Activated CD8-positive, alpha-beta memory T cell treated with anti-CD3 and anti-CD28 coated beads, Interleukin-2, amount 10 ng/mL, durations not matched to agents 7 days and 5 days (primary cell): ENCODE measurements at places on chromosomes 4 and X. TPM values are rescaled to one million over a fixed set of nuclear protein-coding genes. Genes with fewer than 3 reads are reported as not detected.

Gene PDZD4
- total RNA-seq = 0.07 TPM

Gene CLDN22
- not detected for total RNA-seq

DNA sequence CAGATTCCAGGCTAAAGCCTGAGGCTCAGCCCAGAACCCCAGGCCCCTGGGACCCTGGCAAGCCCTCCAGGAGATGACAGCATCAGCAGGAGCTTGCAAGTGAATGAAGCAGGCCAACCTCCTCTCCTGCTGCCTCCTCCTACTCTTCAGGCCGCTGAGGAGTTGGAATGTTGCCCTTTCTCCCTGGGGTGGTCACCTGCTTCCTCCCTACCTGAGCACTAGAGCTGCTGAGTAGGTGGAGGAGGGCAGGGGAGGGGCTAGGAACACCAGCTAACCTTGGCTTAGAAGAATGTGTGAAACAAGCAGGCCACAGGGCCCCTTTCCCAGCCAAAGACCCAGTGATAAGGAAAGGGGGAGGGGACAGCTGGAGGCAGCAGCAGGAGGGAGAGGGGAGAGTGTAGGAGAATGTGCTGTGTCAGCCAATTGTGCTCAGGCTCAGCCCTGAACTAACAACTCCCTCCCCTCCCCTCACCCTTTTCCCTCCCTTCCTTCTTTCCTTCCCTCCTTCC is 58.0 kb downstream of the PJA1 start:
- DNase-seq = no peak

- DNase-seq = peak; percentile 79
Measured at GRCh38 chrX:19625612-19626011, 110.3 kb upstream of the MAP3K15 start.

- no peak for DNase-seq
Measured at GRCh38 chrX:151801980-151802379, 67.4 kb downstream of the CNGA2 start.

- no peak for DNase-seq
Measured at GRCh38 chr4:40482985-40483647, 146.5 kb downstream of the RBM47 start.

DNA sequence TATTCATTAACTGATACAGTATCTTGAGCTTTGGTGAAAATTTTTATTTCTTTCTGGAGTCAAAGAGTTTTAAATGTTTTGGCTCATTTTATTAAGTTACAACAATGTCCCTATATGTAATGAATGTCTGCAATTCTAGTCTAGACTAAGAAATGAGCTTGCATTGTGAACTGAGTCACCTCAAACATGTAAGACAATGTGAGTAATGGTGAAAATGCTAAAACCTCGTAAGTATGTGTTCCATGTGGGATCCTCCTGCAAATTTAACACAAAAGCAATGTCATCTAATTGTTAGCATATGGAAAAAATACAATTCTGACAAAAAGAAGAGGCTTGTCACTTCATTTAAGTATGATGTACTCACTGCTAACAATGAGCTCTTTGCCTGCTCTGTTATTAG is 480.5 kb upstream of the FSTL5 start:
- DNase-seq = no peak
